Aorta (tissue), 5 donors: ENCODE measurements at places on chromosomes 3 and 15. TPM values are rescaled to one million over a fixed set of nuclear protein-coding genes. Genes with fewer than 3 reads are reported as not detected.

The ZNF80 gene
- not detected for total RNA-seq

The NUP210 gene
- 2.8 TPM for total RNA-seq

The IQCH gene
- 3.4 TPM for total RNA-seq

The RARB gene
- total RNA-seq, result 5.9 TPM

The HRG gene
- not detected for total RNA-seq

The RBP2 gene
- total RNA-seq, result not detected

The LDHAL6B gene
- not detected for total RNA-seq

The ANKRD34C gene
- total RNA-seq, result 0.30 TPM

The NDUFB4 gene
- total RNA-seq, result 84.4 TPM

DNA sequence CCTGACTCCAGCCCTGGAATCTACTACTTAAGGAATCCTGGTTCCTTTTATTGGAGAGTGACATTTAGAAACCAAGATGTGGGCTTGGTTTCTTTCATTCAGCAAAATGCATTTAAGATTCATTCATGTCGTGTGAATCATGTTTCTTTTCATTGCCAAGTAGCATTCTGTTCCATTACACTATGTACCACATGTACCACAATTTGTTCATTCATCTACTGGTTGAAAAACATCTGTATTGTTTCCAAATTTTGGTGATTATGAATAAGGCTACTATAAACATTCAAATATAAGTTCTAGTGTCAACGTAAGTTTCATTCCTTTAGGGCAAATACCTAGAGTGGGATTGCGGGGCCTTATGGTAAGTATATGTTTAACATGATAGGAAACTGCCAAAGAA, 264.2 kb downstream of the VPS13C start:
- H3K4me3 ChIP-seq, result no peak overlapping the region
- H3K27me3 ChIP-seq, result no peaks in the 10 kb centered on the region
- H3K27ac ChIP-seq, result no peak overlapping the region
- no peaks in the 10 kb centered on the region for H3K4me1 ChIP-seq
- H3K36me3 ChIP-seq, result no peaks in the 10 kb centered on the region
- DNase-seq, result no peak

GRCh38 chr3:25421747-25422146, 6.3 kb upstream of the RARB start:
- H3K36me3 ChIP-seq, result no peaks in the 10 kb centered on the region
- no peaks in the 10 kb centered on the region for H3K27me3 ChIP-seq
- no peak overlapping the region for H3K27ac ChIP-seq
- no peak overlapping the region for H3K4me3 ChIP-seq

- H3K4me3 ChIP-seq, result no peak overlapping the region
- no peaks in the 10 kb centered on the region for H3K27me3 ChIP-seq
- no peak overlapping the region for H3K27ac ChIP-seq
- no peaks in the 10 kb centered on the region for H3K4me1 ChIP-seq
Measured at GRCh38 chr3:113228498-113229286, 17.3 kb downstream of the BOC start.

GRCh38 chr3:193826159-193826795, 233.3 kb downstream of the OPA1 start:
- peak; percentile 52 for DNase-seq
- H3K4me3 ChIP-seq, result no peak overlapping the region
- no peaks in the 10 kb centered on the region for H3K36me3 ChIP-seq
- no peaks in the 10 kb centered on the region for H3K4me1 ChIP-seq
- no peak overlapping the region for H3K27ac ChIP-seq
- H3K27me3 ChIP-seq, result no peaks in the 10 kb centered on the region

DNA sequence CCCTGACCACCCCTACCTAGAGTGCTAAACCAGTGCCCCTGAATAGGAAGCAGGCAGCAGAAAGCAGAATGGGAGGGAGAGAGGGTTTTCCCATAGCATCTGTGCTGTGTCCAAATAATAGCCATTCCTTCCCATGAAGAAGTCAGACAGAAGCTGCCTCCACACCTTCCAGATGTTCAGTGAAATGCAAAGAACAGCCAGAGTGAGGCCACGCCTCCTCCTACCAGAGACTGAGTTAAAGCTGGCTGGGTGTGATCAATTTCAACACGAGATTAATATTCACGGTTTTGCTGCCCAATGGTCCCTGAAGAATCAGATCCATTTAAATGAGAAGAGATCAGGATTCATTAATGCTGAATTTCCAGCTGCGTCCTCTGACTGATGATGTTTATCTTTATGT, 111.8 kb downstream of the SRGAP3 start:
- no peak overlapping the region for H3K27ac ChIP-seq
- H3K4me3 ChIP-seq, result no peak overlapping the region
- no peak for DNase-seq
- H3K4me1 ChIP-seq, result no peaks in the 10 kb centered on the region
- H3K36me3 ChIP-seq, result no peaks in the 10 kb centered on the region
- no peaks in the 10 kb centered on the region for H3K27me3 ChIP-seq

GRCh38 chr15:90497912-90498311, 31.8 kb upstream of the CRTC3 start:
- no peak overlapping the region for H3K4me3 ChIP-seq
- no peak overlapping the region for H3K27ac ChIP-seq
- no peak for DNase-seq

DNA sequence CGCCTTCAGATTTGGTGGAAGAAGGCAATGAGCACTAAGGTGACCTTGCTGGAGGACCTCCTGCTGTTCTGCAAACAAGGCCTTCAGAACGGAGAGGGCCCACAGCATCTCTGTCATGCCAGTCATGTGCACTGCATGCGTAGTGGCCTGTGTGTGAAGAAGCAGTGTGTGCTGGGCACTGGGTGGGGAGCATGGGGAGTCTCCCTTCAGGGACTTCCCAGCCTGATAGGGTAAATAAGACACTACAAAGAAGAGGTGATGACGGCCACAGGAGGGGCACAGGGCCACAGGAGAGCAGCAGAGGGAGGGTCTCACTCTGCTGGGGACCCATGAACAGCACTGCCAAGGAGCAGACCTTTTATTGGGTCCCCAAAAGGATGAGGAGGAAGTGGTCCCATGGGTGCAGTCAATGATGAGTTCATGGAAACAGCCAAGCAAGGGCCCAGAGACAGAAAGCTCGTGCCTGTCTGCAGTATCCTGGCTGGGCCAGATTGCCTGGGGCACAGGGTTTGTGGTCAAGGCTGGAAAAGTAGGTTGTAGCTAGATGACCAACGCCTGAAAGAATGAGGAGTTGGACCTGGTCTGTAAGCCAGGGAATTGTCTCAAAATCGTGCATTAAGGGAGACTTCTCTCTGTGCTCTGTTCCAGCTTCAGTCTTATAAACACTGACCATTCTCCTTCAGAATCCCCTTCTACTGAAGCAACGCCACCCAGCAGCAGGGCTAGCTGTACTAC, 67.8 kb upstream of the SEC61A1 start:
- H3K27ac ChIP-seq, result no peak overlapping the region
- no peak for DNase-seq

- no peaks in the 10 kb centered on the region for H3K4me1 ChIP-seq
- H3K4me3 ChIP-seq, result no peak overlapping the region
- DNase-seq, result no peak
- no peaks in the 10 kb centered on the region for H3K27me3 ChIP-seq
Measured at GRCh38 chr3:8197384-8197783, 304.2 kb upstream of the LMCD1 start.

DNA sequence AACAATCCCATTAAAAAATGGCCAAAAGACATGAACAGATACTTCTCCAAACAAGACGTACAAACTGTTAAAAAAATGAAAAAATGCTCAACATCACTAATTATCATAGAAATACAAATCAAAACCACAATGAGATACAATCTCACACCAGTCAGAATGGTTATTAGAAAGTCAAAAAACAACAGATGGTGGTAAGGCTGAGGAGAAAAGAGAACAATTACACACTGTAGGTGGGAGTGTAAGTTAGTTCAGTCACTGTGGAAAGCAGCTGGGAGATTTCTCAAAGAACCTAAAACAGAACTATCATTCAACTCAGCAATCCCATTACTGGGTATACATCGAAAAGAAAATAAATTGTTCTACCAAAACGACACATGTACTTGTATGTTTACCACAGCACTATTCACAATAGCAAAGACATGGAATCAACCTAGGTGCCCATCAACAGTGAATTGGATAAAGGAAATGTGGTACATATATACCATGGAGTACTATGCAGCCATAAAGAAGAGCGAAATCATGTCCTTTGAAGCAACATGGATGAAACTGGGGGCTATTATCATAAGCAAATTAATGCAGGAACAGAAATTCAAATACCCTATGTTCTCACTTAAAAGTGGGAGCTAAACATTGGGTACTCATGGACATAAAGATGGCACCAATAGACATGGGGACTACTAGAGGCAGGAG, 51.5 kb downstream of the MYO1E start:
- peaks cover 8% of the 10 kb centered on the region for H3K4me1 ChIP-seq
- H3K27ac ChIP-seq, result no peak overlapping the region
- H3K36me3 ChIP-seq, result no peaks in the 10 kb centered on the region
- no peak for DNase-seq
- no peaks in the 10 kb centered on the region for H3K27me3 ChIP-seq
- no peak overlapping the region for H3K4me3 ChIP-seq

DNA sequence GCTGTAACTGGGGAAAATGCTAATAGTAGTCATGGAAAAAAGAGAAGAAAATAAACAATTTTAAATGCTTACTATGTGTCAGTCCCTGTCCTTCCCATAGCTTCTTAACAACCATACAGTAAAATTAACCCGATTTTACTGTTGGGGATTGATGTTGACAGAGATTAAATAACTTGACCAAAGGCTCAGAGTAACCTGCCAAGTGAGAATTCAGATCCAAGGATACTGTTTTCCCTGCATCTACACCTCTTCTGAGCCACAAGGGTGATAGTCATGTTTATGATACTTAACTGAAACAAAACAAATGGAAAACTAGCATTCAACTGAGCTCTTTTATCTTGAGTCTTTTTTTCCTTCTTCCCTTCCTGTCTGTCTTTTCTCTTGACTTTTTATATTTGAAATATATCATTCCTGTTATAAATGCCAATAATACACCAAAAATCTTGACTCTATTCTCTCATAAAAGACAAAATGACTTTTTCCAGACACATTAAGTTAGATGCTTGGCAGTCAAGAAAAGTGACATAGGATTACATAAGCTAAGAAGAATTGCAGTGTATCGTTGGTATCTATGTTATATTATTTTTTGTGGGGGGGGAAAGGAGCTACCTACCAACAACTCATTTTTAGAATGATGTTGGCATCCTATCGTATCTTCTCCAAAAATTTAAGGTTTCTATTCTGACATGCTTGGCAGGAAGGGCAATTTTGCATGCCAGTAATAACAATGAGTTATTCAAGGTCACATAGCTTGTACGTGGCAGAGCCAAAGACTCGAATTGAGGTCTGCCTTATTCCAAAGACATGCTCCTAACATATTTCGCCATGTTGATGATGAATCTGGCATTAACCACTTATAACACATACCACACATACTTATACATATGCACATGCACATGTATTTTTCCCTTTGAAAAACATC, 306.6 kb upstream of the KCNH8 start:
- H3K4me1 ChIP-seq, result peaks cover 5% of the 10 kb centered on the region
- DNase-seq, result no peak
- H3K4me3 ChIP-seq, result no peak overlapping the region
- no peak overlapping the region for H3K27ac ChIP-seq
- H3K36me3 ChIP-seq, result no peaks in the 10 kb centered on the region

GRCh38 chr15:87349181-87349580, 907.4 kb downstream of the NTRK3 start:
- H3K4me3 ChIP-seq, result no peak overlapping the region
- H3K36me3 ChIP-seq, result no peaks in the 10 kb centered on the region
- H3K27ac ChIP-seq, result no peak overlapping the region
- H3K4me1 ChIP-seq, result no peaks in the 10 kb centered on the region
- no peak for DNase-seq

DNA sequence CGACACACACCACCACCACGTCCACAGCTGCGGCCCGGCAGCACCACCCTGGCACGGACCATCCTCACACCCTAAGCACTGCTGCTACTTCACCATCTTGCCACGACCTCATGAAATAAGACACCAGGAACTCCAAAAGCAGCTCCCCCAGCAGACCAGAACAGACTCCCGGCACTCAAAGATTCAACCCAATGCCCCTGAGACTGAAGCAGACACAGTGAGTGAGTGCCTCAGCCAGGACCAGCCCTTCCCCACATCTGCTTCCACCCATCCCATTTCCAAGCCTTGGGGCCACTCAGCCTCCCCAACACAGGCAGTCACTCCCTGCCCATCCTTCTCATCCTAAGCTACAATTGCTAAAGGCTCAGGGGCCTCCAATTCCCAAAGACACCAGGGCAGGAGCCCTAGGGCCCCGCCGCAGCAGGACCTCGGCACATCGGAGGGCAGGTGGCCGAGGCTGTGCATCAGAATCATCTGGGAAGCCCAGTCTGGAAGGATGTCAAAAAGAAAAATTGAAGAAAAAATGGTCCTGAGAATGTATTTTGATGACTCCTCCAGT, 18.4 kb upstream of the OCA2 start:
- no peak overlapping the region for H3K4me3 ChIP-seq
- H3K27me3 ChIP-seq, result no peaks in the 10 kb centered on the region
- H3K27ac ChIP-seq, result no peak overlapping the region

- H3K4me1 ChIP-seq, result no peaks in the 10 kb centered on the region
- DNase-seq, result no peak
- H3K27ac ChIP-seq, result no peak overlapping the region
- no peaks in the 10 kb centered on the region for H3K36me3 ChIP-seq
- H3K27me3 ChIP-seq, result no peaks in the 10 kb centered on the region
- H3K4me3 ChIP-seq, result no peak overlapping the region
Measured at GRCh38 chr3:126917232-126917804, 65.6 kb upstream of the PLXNA1 start.

DNA sequence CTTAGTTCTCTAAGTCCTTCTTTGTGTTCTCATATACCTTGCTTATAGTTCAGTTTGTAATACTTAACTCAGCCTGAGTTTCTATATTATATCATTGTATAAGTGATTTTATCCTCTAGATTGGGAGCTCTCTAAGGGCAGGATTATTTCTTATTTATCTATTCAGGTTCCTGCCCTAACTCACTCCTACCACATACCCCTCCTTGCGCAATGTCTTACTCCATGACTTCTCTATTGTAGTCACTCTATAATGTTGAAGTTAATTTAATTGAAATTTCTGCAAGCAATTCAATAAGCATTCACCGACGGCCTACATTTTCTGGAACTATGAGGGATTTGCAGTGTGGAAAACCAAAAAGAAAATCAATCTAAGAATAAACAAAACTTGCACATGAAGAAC, 3.6 kb upstream of the OR5K4 start:
- no peak overlapping the region for H3K27ac ChIP-seq
- H3K27me3 ChIP-seq, result no peaks in the 10 kb centered on the region
- no peak overlapping the region for H3K4me3 ChIP-seq
- DNase-seq, result no peak
- H3K36me3 ChIP-seq, result no peaks in the 10 kb centered on the region
- H3K4me1 ChIP-seq, result no peaks in the 10 kb centered on the region

- no peak for DNase-seq
- H3K4me3 ChIP-seq, result no peak overlapping the region
- no peaks in the 10 kb centered on the region for H3K27me3 ChIP-seq
- H3K36me3 ChIP-seq, result no peaks in the 10 kb centered on the region
Measured at GRCh38 chr3:155946178-155946577, 75.7 kb downstream of the GMPS start.

- DNase-seq, result no peak
- H3K27me3 ChIP-seq, result no peaks in the 10 kb centered on the region
- H3K27ac ChIP-seq, result no peak overlapping the region
- H3K4me3 ChIP-seq, result no peak overlapping the region
Measured at GRCh38 chr15:38076786-38077185, 142.3 kb downstream of the TMCO5A start.

GRCh38 chr3:71061581-71061980, 521.9 kb downstream of the FOXP1 start:
- H3K27me3 ChIP-seq, result no peaks in the 10 kb centered on the region
- H3K27ac ChIP-seq, result no peak overlapping the region
- no peak for DNase-seq
- peaks cover 6% of the 10 kb centered on the region for H3K4me1 ChIP-seq
- no peaks in the 10 kb centered on the region for H3K36me3 ChIP-seq
- H3K4me3 ChIP-seq, result peak overlapping the region; percentile 88

GRCh38 chr3:108602249-108602934, 12.9 kb downstream of the DZIP3 start:
- peaks cover 4% of the 10 kb centered on the region for H3K36me3 ChIP-seq
- H3K27me3 ChIP-seq, result no peaks in the 10 kb centered on the region
- no peak overlapping the region for H3K27ac ChIP-seq
